Stimulated activated CD4-positive, alpha-beta T cell treated with anti-CD3 and anti-CD28 coated beads, Interleukin-4, amount 100 ng/mL, for 1 hour (primary cell): ENCODE measurements at places on chromosomes 12 and 14.

DNA sequence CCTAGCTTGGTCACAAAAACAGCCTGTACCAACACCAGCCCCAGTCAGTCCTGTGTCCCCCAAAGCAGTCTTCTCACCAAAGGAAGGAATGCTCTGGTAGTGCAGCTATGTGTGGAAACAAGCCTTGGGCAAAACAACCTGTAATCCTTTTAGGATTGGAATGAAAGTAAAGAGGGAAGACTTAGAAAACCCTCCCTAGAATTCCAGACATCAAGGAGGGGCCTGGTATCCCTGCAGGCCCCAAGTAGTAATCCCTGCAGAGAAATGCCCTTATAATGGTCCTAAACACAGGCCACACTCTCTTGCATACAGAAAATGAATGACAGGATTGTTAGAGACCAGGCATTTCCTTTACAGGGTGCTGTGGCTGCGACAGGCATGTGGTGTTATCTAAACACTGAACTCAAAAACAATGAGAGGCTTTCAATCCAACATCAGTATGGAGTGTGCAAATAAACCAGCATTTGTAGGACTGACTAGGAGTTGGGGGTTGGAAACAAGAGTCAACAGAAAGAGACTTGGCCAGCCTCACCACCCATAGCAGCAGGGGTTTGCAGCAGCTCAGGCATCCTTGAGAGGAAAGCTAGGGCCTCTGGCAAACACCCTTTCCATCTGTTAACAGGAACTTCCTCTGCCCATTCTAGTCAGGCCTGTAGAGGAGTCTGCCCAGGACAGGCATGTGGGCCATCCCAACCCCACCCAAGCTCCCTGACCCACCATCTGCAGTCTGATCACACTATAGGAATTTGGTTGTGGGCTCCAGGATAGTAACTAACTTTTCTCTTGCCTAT, 59.1 kb downstream of the DCAF5 start:
- DNase-seq, result no peak

GRCh38 chr12:58554522-58555157, 365.7 kb downstream of the LRIG3 start:
- no peak for DNase-seq

GRCh38 chr14:96166461-96167223, 38.0 kb upstream of the BDKRB2 start:
- DNase-seq, result no peak

DNA sequence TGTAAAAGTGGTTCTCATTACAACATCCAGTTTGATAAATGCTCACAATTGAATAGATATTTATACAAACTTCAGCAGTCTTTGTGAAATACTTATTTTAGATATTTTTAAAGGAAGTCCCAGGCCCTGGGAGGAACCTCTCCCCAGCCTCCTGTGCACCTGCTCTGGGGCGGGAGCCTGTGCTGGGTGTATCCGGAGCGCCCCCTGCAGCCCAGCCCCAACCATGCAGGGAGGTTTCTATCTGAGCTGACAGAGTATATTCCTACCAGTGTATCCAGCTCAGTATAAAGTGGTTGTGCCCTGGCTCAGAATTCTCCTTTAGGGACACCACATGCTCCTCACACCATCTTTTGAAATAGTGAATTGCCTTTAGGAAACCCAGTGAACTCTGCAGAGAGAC, 851.8 kb downstream of the TMEM121 start:
- peak; percentile 29 for DNase-seq

DNA sequence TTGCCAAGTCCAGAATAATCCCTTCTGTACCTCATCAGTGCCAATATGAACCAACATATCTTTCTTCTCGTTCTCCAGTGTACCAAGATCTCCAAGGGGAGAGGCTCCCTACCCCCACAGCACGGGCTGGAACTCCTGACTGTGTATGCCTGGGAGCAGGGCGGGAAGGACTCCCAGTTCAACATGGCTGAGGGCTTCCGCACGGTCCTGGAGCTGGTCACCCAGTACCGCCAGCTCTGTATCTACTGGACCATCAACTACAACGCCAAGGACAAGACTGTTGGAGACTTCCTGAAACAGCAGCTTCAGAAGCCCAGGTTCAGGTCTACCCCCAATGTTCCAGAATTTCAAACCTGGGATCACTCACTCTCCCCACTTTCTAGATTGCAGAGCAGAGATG, 10.5 kb upstream of the OAS2 start:
- no peak for DNase-seq

DNA sequence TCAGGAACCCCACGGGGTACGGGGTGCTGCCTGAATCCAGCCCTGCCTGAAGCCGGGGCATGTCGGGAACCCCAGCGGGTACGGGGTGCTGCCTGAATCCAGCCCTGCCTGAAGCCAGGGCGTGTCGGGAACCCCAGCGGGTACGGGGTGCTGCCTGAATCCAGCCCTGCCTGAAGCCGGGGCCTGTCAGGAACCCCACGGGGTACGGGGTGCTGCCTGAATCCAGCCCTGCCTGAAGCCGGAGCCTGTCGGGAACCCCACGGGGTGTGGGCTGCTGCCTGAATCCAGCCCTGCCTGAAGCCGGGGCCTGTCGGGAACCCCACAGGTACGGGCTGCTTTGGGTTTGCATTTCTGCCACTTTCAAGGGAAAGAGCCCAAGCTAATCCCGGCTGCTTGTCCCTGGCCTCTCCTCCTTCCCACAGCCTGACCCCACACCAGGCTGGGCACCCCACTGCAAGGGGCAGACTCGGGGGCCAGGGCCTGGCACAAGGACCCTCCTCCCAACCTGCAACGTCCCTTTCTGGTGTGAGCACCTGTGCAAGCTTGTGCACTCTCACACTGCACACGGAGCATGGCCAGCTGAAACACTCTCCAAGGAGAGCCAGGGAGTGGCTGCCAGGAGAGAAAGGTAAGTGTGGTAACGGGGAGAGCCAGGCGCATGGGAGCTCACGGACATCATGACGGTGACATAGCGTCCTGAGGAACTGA, 5.6 kb upstream of the FBRSL1 start:
- DNase-seq, result no peak

DNA sequence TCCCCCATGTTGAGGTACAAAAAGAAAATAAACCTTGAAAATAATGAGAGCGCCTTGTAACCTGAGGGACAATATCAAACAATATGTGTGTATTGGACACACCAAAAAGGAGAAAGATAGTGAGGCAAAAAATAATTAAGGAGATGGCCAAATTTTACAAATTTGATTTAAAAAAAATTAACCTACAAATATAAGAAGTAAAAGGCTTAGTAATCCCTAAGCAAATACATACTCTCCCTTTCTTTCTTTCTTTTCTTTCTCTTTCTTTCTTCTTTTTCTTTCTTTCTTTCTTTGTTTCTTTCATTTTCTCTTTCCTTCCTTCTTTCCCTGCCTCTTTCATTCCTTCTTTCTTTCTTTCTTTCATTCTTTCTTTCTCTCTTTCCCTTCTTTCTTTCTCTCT, 133.4 kb downstream of the PIK3C2G start:
- DNase-seq, result no peak

DNA sequence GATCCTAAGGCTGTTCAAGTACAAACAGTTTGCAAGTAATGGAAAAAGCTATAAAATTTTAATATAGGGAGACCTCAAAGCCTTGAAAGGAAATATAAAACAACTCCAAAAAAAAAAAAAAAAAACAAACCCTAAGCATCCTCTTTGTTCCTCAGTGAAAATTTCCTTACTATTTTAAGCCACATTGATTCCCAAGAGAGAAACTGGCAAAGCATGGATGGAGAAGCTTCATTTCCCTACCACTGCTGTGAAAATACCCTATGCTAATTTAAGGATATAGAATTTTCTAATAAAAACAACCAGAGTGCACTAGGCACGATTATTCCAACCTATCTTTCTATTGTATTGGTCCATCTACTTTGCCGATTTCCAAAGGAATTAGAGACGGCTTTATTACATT, 283.1 kb downstream of the CACNA1C start:
- DNase-seq, result no peak

DNA sequence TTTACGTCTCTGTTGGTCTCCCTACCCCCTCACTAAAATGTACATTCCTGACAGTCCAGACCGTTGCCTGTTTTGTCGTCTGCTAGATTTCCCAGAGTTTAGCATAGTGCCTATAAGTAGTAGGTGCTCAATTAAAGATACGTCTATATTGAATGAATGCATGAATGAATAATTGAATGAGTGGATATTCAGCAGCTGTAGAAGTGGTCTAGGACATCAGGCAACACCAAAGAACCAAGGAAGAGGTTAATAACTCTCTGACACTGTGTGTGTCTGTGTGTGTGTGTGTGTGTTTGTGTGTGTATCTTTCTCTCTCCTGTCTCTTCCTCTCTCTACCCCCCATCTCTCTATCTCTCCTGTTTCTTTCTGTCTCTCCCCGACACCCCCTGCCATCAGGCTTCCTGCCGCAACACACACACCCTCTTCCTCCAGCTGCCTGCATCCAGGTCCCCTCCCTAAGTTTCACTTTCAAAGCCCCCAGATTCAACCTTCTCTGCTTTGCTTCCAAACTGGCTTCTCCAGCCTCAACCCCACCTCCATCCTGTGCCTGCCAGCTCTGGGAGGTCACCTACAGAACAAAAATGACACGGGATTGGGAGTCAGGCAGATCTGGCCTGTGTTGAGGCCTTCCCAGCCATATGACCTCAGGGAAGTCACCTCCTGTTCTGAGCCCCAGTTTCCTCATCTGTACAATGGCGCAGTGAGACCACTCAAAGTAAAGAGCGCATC, 119.9 kb upstream of the NCOR2 start:
- DNase-seq, result no peak

DNA sequence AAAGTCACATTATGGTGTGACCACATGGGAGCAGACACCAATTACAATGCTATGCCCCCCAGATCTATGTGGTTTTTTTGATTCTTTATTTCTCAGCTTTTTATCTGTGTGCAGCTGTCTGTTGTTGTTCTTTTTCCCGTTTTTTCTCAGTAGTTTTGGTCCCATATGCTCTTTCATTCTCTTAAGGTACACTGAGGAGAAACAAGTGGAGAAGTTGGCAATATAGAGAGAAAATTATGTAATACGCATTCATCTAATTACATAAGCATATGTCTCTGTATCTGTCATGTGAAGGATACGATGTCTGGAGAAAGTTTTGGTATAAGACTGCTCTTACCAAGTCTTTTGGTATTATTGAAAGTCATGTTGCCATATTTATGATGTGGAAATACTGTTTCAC, 819.0 kb downstream of the NRXN3 start:
- no peak for DNase-seq

GRCh38 chr12:131101703-131102492, 148.2 kb downstream of the ADGRD1 start:
- DNase-seq, result no peak

DNA sequence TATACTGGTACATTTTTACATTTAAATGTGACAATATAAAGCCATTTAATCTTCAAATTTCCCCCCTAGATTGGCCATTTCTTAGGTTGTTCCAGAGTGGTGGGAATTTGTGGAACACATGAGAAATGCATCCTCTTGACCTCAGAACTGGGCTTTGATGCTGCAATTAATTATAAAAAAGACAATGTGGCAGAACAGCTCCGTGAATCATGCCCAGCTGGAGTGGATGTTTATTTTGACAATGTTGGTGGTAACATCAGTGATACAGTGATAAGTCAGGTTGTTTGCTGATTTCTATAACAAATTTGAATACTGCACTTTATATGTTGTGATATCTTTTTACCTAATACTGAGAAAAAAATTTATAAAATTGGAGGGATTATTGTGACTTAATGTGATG, 7.6 kb upstream of the ZNF410 start:
- DNase-seq, result no peak

GRCh38 chr12:89490922-89491321, 33.7 kb downstream of the GALNT4 start:
- DNase-seq, result no peak

- no peak for DNase-seq
Observed at GRCh38 chr14:94180655-94181271, 6.6 kb downstream of the PPP4R4 start.

DNA sequence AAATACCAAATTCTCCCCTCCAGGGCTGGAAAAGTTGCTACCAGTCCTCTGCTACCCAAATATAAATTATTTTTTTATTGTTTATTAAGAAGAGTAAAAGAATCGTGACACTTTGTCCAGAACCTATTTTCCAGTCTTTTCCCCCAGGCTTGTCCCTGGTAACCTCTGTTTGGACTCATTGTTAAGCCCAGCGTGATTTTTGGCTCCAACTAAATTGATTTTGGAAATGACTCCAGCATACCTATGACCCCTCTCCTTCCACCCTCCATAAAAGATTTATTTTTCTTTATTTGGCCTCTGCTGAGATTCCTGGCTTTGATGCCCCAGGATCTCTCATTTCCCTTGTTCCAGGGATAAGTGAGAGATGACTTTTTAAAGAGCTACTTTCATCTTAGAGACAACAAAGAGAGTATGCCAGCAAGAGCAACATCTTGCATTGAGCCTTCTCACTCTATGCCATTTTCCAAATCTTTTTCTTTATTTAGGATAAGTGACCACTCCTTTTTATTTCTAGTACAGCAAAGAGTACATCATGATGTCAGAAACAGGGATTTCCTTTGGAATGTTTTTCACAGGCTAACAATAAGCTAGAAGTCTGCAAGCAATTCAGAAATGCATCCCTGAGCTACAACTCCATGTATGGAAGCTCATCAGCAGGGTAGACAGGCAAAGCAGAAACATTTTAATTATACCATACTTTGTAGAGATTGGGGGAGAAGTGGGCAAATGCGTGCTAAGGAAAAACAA, 75.8 kb downstream of the DAD1 start:
- no peak for DNase-seq

- no peak for DNase-seq
Observed at GRCh38 chr12:93846936-93847516, 169.9 kb downstream of the CRADD start.

- DNase-seq, result no peak
Observed at GRCh38 chr14:30893819-30894218, 19.5 kb downstream of the COCH start.

- no peak for DNase-seq
Observed at GRCh38 chr12:3341594-3341993, 149.4 kb upstream of the PRMT8 start.

DNA sequence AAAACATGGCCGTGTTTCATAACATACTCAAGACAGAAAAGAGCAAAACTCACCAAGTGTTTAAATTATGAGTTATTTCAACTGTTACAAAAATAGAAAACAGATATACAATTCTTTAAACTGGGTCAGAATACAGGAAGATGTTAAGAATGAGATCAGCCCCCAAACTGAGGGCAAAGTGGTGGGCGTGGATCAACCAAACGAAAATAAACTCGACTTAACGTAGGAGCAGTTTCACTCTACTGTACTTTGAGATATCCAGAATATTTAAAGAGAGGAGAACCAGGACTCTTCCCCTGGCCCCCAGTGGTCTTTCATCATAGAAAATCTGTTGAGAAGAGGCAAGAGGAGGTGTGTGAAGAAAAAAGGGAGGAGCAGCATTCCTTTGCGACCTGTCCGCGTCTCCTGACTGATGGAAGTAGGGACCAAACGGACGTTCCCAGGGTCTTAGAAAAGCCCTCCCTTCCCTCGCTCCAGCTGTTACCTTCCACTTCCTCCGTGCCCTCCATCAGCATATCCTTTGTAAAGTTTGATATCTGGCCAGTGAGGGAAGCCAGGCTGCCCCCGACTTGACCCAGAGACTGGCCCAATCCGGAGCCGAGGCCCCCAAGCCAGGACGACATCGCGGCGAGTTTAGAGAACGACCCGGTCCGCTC, 668 bp downstream of the TRIP11 start:
- DNase-seq, result peak; percentile 11
